ENCODE measurements at places on chromosomes 5 and 9.
A peak's percentile ranks its signal among the peaks of the same experiment; 100 is the strongest.

- DNase-seq, result no peak
These were observed 53.0 kb upstream of the NRARP start for GRCh38 chr9:137354845-137355760.

GRCh38 chr5:1338506-1339070 lies 6.3 kb downstream of the CLPTM1L start:
- no peak for DNase-seq

DNA sequence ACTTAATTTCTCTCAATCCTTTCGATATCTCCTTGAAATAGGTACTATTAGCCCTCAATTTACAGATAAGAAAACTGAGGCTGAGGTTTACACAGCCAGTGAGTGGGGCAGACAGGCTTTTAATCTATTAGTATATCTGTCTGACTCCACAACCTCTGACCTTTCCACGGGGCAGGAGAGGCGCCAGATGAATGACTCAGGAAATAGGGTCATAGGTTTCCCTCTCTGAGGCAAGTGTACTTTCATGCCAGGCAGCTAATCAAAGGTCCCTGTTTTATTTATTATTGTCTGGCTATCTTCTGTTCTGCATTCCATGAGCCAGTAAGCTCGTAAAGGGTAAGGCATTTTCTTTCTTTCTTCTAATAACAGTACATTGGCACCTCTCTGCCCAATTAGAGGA lies 79.6 kb upstream of the KLF4 start:
- no peak for DNase-seq

DNA sequence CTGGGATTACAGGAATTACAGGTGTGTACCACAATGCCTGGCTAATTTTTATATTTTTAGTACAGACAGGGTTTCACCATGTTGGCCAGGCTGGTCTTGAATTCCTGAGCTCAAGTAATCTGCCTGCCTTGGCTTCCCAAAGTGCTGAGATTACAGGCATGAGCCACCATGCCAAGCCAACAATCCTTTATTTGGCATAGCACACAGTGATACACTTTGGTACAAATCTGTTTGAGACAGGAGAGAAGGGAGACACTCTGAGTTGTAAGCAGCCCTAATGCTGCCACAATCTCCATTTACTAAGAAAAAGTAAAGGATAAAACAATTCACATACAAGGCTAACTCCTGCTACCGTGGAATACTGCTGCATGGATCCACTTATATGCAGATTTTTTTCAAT lies 177.8 kb downstream of the RAPGEF6 start:
- DNase-seq, result no peak

DNA sequence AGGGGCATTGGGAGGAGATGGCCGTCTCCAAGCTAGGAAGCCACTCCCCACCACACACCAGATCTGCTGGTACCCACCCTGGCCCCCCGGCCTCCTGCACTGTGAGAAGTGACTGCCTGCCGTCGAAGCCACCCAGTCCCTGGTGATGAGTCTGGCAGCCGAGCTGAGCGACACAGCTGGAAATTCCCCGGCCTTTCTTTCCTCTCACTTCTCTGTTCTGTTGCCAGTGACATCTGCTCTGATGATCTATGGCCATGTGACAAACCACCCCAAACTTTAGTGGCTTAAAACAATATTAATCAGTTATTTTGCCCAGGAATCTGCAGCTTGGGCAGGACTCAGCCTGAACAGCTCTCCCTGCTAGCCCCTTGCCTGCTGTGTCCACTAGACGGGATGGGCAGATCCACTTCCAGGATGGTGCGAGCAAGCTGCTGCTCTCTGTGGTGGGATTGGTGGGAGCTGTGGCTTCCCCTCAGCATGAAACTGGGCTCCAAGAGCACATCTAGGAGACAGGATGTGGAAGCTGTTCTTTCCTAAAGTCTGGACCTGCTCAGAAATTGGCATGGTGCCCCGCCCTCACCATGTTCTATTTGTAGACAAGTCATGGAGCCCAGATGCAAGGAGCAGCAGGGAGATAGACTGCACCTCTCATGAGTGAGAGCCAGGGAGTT lies 211.2 kb downstream of the GADD45G start:
- DNase-seq, result no peak

GRCh38 chr5:10981932-10982331 lies 220.9 kb upstream of the DAP start:
- DNase-seq, result no peak

- DNase-seq, result no peak
These were observed 57.8 kb upstream of the GLRX start for GRCh38 chr5:95880081-95880926.

- no peak for DNase-seq
These were observed 107.6 kb downstream of the RNF180 start for GRCh38 chr5:64273276-64273675.

GRCh38 chr9:125750627-125751011 lies 3.4 kb downstream of the PBX3 start:
- DNase-seq, result no peak

DNA sequence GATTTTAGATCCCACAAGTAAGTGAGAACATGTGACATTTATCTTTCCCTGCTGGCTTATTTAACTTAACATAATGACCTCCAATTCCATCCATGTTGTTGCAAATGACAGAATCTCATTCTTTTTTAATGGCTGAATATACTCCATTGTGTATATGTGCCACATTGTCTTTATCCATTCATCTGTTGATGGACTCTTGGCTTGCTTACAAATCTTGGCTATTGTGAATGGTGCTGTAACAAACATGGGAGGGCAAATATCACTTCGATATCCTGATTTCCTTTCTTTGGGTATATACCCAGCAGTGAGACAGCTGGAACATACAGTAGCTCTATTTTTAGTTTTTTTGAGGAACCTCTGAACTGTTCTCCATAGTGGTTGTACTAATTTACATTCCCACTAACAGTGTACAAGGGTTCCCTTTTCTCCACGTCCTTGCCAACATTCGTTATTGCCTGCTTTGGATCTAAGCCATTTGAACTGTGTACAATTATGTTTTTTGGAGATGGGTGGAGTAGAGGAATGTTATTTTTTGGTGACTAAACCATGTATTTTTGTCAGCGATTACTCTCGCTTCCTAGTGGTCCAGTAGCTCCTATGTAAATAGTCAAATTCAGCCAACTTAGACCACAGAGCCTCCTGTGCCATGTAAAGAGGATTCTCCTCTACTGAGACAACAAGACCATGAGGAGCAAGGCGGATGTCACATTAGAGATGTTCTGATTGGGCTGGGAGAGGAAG lies 60.6 kb downstream of the TNFSF15 start:
- DNase-seq, result no peak

DNA sequence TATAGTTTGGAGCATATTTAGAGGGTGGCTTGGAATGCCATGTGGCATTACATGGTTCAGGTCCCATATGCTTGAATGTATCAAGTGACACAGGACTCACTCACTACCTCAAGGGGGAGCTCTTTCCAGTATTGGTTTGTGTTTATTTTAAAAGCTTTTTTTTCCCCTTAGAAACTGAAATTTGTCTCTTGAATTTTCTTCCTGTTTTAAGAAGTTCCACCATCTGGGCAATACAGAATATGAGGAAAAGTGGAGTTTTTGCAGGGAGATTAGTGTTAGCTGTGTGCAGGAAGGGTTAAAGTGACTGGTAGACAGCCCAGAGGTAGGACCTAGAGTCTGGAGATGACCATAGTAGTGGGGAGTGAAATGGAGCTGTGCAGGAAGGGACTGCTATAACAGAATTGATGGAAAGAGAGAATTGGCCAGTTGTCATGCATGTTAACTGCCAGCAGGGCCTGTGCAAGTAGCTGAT lies 36.6 kb downstream of the CTNNA1 start:
- DNase-seq, result no peak

DNA sequence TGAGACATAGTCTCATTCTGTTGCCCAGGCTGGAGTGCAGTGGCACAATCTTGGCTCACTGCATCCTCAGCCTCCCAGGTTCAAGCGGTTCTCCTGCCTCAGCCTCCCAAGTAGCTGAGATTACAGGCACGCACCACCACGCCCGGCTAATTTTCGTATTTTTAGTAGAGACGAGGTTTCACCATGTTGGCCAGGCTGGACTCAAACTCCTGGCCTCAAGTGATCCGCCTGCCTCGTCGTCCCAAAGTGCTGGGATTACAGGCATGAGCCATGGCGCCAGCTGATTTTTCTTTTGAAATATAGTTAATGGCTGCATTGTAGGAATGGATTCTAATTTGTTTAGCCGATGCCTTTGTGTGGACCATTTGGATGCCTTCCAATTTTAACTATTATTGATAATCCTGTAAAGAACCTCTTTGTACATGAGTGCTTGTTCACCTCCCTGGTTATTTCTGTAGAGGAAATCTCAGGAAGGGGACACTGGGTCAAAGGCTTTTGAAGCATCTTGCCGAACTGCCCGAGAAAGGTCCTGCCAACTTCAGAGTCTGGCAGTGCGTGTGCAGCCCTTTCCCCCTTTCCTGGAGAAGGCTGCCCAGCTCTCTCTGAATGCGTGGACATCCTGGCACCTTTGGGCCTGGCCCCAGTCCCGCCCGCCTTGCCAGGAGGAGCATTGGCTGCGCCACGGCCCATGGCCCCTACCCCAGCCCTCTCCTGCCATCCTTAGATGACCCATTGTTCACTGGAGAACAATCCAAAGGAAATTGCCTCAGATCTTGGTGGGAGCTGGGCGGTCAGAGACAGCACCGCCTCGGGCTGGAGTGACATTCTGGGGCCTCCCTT lies 8.9 kb upstream of the NUP214 start:
- DNase-seq, result no peak

DNA sequence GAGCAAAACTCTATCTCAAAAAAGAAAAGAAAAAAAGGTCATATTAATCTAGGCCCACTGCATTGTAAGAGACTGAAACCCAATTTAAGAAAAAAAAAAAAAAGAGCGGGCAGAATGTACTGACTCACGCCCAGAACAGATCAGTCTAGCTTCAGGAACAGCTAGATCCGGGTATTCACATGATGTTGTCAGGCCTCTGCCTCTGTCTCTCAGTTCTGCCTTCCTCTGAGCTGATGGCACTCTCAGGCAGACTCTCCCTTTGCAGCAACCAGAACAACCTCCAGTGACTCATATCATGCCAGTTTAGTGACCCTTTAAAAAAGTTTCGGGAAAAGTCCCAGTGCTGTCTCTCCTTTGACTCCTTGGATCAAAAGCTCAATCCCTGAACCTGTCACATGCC lies 53.0 kb downstream of the NEURL1B start:
- no peak for DNase-seq

GRCh38 chr5:9090381-9091026 lies 455.4 kb downstream of the SEMA5A start:
- DNase-seq, result no peak

GRCh38 chr9:97740848-97741821 lies 44.0 kb upstream of the XPA start:
- peak; percentile 47 for DNase-seq

- peak; percentile 94 for DNase-seq
These were observed 1.3 kb upstream of the EXOSC2 start for GRCh38 chr9:130692321-130692720.

DNA sequence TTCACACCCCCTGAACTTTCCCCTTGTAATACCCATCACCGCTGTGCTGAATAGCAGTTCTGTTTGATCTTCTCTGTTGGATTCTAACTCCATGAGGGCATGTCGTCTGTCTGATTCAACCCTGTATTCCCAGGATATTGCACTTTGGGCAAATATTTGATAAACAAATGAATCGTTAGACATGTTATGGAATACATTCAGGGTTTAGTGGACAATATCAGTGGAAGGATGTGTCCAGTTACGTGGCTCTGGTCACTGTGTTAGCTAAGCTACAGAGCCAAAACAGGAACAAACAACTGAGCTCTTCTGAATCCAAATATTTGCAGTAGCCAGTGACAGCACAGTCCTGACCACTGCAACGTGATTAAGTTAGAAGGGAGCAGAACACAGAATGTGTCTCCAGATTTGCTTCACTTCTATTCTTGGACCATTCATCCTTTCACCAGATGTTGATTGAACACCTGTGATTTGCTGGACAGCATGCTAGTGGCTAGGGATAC lies 13.2 kb downstream of the ANGPTL2 start:
- DNase-seq, result no peak

GRCh38 chr5:61578858-61579503 lies 246.9 kb downstream of the ZSWIM6 start:
- no peak for DNase-seq

GRCh38 chr9:1457460-1457859 lies 407.3 kb downstream of the DMRT2 start:
- no peak for DNase-seq

DNA sequence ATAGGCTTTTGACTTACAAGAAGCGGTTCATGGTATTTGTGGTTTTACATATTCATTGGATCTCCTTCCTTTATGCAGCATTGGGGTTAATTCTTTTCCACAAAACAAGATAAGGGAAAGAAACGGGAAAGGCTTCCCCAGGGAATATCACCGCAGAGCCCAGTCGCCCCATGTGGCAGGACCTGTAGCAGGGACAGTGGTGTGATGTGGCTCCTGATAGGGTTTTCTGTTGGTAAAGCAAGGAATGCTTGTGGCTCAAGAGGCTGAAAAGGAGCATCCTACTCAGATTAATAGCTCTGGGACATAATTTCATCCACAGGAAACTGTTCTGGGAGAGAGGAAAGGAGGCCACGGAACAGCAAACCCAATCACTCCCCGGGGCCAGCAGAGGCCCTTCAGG lies 699.9 kb downstream of the MTRR start:
- DNase-seq, result no peak

DNA sequence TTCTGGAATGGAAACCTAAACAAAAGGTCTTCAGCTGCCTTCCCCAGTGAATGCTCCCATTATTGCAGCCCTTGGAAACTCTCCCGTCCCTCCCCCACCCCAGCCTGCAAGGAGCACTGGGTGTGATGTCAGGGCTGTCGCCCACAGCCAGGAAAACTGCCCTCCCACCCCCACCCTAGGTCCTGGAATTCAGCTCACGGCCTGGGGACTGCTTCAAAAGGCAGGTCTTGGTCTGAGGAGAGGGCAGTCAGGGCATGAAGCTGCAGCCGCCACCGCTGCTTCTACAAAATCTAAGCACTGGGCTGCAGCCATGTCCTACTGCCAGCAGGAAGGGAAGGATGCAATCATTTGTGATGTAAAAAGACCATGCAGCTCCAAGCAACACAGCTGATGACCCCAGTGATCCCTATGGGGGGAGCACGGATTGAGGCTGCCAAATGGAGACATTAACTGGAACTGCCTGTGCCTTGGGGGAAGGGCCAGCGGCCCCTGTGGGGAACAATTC lies 11.4 kb downstream of the GRHPR start:
- DNase-seq, result no peak

DNA sequence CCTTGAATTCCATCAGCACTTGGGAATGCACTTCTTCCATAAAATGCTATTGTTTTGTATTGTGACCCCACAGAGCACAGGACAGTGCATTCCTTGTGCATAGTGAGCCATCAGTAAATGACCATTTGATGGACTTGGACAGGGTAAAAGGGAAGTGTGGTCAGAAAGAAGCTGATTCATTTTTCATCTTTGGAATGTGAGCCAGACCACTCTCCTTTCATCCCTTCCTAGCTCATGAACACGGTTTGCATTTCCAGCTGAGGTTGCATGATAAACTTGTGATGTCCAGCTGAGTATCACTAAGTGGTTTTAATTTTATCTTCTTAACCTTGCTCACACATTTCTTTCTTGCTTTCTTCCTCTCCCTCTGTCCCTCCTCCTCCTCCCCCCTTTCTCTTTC lies 101.3 kb downstream of the NUDT12 start:
- no peak for DNase-seq

- DNase-seq, result no peak
These were observed 80.7 kb downstream of the OTULIN start for GRCh38 chr5:14745188-14745563.

GRCh38 chr5:132655821-132656773 lies 1.9 kb upstream of the IL13 start:
- peak; percentile 78 for DNase-seq

GRCh38 chr9:109600142-109600541 lies 102.0 kb upstream of the PTPN3 start:
- DNase-seq, result no peak

GRCh38 chr9:94554078-94554438 lies 825 bp upstream of the PCAT7 start:
- no peak for DNase-seq
